DMS79 (cell line): ENCODE measurements at places on chromosomes 2 and 18.
A peak's percentile ranks its signal among the peaks of the same experiment; 100 is the strongest.

- no peak for DNase-seq
Measured at GRCh38 chr2:168687314-168687713, 115.1 kb upstream of the NOSTRIN start.

GRCh38 chr18:23805898-23806297, 116.6 kb downstream of the LAMA3 start:
- DNase-seq, result no peak

- no peak for DNase-seq
Measured at GRCh38 chr18:46400449-46400848, 256.6 kb downstream of the LOXHD1 start.

GRCh38 chr2:196205011-196205766, 33.8 kb upstream of the STK17B start:
- no peak for DNase-seq

DNA sequence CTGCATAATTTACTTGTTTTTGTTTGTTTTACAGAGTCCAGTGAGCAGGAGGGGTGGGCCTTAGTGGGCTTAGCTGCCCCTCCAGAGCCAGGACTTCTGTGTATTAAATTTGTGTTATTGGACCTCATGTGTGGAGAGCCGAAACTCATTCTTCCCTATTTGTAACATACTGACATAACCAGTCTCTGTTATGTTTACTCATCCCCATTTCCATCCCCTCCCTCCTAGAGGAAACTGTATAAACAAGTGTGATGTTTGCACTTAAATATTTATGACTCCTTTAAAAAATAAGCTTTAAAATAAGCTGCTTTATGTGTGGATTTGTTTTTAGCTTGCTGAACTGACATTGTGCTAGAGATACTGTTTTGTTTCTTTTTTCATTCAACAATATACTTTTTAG, 13.8 kb downstream of the ZNF512 start:
- no peak for DNase-seq

- DNase-seq, result no peak
Measured at GRCh38 chr18:42052122-42052708, 97.2 kb downstream of the PIK3C3 start.

DNA sequence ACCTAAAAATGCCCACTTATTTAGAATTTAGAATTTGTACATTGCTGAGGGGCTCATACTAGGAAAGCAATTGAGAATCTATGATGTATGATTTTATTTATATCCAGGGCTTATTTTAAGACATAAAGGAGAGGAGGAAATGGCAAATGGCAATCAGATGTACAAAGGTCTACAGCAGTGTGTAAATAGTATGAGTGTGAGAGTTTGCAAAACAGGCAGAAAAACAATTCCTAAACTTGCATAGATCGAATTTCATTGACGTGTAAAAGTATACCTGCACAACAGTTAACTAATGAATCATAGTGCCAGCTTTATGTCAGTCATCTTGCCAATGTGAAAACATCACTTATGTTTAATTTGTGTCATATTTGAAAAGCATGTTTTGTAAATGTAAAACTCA, 718.7 kb upstream of the GCFC2 start:
- no peak for DNase-seq

DNA sequence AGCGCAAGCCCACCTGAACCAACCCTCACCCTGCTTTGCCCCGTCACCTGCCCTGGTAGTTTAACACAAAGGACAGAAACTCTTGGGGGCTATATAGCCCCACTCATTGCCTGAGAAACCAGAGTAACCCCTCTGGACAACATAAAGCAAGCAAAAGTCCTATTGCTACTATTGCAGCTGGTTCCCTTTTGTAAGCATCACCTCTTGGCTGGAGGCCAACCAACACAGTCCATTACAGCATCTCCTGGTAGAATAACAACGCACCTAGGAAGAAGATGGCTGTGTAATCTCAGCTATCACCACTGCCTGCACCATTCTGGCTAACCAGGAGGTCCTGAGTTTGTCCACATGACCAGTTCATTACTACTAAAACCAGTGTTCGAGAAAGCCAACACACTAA, 36.4 kb downstream of the FLACC1 start:
- DNase-seq, result no peak

DNA sequence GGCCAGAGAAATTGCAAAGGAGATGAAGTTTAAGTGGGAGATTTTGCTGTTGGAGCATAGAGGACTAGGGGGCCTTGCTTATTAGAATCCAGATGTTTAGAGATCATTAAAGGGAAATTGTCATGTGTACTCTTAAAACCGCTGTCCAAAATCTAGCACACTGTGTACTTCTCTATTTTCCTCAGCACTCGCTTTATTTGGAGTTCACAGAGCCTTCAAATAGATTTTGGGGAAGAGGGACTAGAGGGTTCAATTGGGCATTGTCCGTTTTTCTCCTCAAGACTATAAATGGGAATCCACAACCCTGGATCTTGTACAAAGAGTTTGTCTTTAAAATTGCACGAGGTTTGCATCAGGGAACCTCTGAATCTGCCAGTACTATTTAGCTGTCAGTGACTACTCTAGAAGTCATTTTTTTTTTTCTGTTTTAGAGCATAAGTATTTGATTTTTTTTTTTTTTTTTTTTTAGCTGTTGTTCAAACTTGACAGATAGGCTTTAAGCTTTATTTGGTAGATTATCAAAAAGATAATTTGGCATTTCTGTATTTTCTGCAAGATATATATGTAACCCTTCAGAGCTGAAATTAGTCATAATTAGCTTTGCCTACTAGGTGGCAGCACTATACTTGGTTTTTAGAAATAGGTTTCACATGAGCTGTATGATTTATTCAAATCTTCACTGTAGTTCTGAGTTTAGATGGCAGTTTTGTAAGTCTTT, 14.2 kb downstream of the PMS1 start:
- no peak for DNase-seq

GRCh38 chr18:44678725-44679055, 2.0 kb upstream of the SETBP1 start:
- DNase-seq, result no peak

- DNase-seq, result no peak
Measured at GRCh38 chr2:71906357-71906973, 241.2 kb downstream of the CYP26B1 start.

- DNase-seq, result no peak
Measured at GRCh38 chr2:162581959-162582798, 238.2 kb downstream of the GCA start.

DNA sequence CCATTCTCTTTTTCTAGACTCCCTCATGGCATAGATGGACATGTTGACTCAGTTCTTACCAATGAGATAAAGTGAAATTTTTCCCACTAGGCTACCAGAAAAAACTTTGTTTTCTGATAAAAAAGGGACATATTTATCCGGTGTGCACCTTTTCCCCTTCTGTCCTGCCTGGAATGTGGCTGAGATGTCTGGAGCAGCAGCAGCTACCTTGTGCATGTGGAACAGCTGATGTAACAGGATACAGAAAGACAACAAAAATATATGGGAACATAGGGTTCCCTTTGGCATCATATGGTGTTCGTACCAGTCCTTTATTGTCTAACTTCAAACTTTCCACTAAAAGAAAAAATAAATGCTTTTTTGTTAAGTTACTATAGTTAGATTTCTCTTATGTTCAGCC, 460.2 kb upstream of the HS6ST1 start:
- no peak for DNase-seq

DNA sequence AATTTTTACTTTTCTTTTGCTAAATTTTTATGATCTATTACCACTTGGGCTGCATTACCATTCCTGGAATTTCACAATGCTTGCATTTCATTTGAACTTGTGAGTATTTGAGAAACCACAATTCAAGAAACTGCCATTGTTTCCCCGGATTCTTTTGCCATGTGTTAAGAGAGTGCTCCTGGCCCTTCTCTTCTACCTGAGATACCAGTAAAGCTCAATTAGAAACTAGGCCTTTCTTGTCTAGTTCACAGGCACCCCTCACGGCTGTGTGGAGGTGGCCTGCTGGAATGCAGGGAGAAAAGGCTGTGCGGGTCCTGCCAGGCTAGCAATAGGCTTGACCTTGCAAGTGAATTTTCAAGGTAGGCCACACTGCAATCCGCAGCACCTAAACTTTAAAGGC, 40.8 kb downstream of the ZEB2 start:
- DNase-seq, result no peak

GRCh38 chr2:55175254-55176093, 56.6 kb downstream of the CLHC1 start:
- DNase-seq, result peak; percentile 42
